ENCODE measurements at places on chromosomes 16 and 17. TPM values are rescaled to one million over a fixed set of nuclear protein-coding genes. Genes with fewer than 3 reads are reported as not detected.

OR1F1 gene
- 0.58 TPM for total RNA-seq

POLG2 gene
- total RNA-seq = 29.1 TPM

CCL4 gene
- total RNA-seq = not detected

GNGT2 gene
- not detected for total RNA-seq

TRIM25 gene
- 58.9 TPM for total RNA-seq

PRSS8 gene
- total RNA-seq = not detected

KRT32 gene
- not detected for total RNA-seq

HOXB4 gene
- not detected for total RNA-seq

RGS9 gene
- 5.8 TPM for total RNA-seq

TEKT5 gene
- total RNA-seq = not detected

TSPOAP1 gene
- total RNA-seq = not detected

ADORA2B gene
- 10.6 TPM for total RNA-seq

SLFN5 gene
- 68.5 TPM for total RNA-seq

CCDC154 gene
- 0.61 TPM for total RNA-seq

All from NCI-H460 (cell line).